ENCODE measurements at places on chromosomes 1 and 21. TPM values are rescaled to one million over a fixed set of nuclear protein-coding genes. Genes with fewer than 3 reads are reported as not detected.

Gene A3GALT2
- not detected for total RNA-seq

Gene RGS1
- not detected for total RNA-seq

Gene OR6N1
- not detected for total RNA-seq

Gene RGS8
- 0.07 TPM for total RNA-seq

Gene CR1L
- 0.37 TPM for total RNA-seq

Gene CBS
- total RNA-seq = 319 TPM

Gene CAMK2N1
- total RNA-seq = 1.2 TPM

DNA sequence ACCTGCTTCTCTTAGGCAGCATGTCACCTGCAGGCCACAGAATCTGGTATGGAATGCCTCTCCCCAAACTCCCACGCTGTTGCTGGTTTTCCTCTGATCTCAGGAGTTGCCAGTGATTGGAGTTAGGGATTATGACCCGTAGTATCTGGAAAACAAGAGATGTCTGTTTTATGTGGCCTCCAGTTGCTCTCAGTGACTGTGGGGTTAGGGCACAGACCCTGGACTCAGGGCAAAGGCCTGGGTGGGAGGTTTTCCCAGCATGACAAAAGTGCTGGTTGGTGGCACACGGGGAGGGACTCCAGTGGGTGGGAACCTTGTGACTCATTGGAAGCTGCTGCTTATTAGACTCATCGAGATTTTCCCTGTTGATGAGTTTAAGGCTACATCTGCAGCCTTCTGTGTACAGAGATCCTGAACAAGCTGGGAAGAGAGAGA is at the start of gene NR1I3:
Gene NR1I3, minus strand, starts transcription at position 165 of the 435 bp plus-strand sequence. CDS start 1,638 bp downstream, outside the sequence.
- H3K27me3 ChIP-seq = peaks cover 4% of the 10 kb centered on the region

DNA sequence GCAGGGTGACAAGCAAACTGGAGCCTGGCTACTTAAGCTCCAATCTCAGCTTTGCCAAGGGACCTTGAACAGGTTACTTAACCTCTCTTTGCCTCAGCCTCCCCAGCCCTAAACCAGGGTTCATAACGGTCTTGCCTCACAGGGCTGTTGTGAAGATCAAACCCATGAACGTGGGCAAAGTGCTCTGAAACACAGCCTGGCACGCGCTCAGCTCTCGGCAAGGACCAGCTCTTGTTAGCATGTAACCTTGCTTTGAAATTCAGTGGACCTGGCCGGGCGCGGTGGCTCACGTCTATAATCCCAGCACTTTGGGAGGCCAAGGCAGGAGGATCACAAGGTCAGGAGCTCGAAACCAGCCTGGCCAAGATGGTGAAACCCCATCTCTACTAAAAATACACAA is 24.8 kb downstream of the RAP1GAP start:
- H3K27me3 ChIP-seq = no peaks in the 10 kb centered on the region
- H3K36me3 ChIP-seq = no peaks in the 10 kb centered on the region
- H3K27ac ChIP-seq = no peak overlapping the region
- no peaks in the 10 kb centered on the region for H3K4me1 ChIP-seq
- H3K4me3 ChIP-seq = no peak overlapping the region

GRCh38 chr21:29508301-29508700 is 209.6 kb downstream of the BACH1 start:
- no peaks in the 10 kb centered on the region for H3K27me3 ChIP-seq
- peaks cover 3% of the 10 kb centered on the region for H3K36me3 ChIP-seq
- H3K27ac ChIP-seq = no peak overlapping the region
- H3K4me1 ChIP-seq = no peaks in the 10 kb centered on the region
- no peak overlapping the region for H3K4me3 ChIP-seq
- DNase-seq = no peak

- H3K27ac ChIP-seq = no peak overlapping the region
- no peak overlapping the region for H3K4me3 ChIP-seq
- peaks cover 16% of the 10 kb centered on the region for H3K36me3 ChIP-seq
- DNase-seq = no peak
These were observed 218.0 kb downstream of the ZP4 start for GRCh38 chr1:237672748-237673147.

DNA sequence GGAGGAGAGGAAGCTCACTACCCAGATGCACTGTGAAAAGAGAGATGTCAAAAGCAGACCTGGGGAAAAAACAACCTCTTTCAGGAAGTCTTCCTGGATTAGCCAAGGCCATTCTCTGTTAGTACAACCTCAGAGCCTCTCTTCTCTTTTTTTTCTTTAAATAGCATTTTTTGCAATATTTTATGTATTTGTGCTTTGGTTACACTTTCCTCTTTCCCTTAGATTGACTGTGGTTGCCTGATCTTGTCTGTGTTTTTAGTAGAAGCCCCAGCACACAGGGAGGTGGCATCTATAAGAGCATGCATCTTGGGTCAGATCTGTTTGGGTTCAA is 18.8 kb downstream of the SLC26A9 start:
- DNase-seq = no peak
- H3K36me3 ChIP-seq = no peaks in the 10 kb centered on the region
- no peak overlapping the region for H3K27ac ChIP-seq
- H3K4me1 ChIP-seq = no peaks in the 10 kb centered on the region
- H3K27me3 ChIP-seq = no peaks in the 10 kb centered on the region

GRCh38 chr1:224495866-224496265 is 61.3 kb upstream of the WDR26 start:
- no peak overlapping the region for H3K27ac ChIP-seq
- H3K27me3 ChIP-seq = no peaks in the 10 kb centered on the region
- H3K4me1 ChIP-seq = peaks cover 11% of the 10 kb centered on the region
- peaks cover 17% of the 10 kb centered on the region for H3K36me3 ChIP-seq
- H3K4me3 ChIP-seq = no peak overlapping the region
- DNase-seq = no peak

DNA sequence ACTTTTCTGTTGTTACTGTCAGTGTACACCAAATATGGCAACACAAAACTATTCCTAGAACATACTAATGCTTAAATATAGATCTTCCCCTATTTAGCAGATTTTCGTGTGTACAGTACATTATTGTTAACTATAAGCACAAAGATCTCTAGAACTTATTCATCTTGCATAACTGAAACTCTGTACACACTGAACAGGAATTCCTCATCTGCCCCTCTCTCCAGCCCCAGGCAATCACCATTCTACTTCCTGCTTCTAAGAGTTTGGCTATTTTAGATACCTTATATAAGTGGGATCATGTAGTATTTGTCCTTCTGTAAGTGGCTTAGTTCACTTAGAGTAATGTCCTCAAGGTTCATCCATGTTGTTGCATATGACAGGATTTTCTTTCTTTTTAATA is 4.5 kb upstream of the RGL1 start:
- no peaks in the 10 kb centered on the region for H3K36me3 ChIP-seq
- H3K27me3 ChIP-seq = no peaks in the 10 kb centered on the region
- H3K4me3 ChIP-seq = no peak overlapping the region
- no peak for DNase-seq
- peaks cover 6% of the 10 kb centered on the region for H3K4me1 ChIP-seq

DNA sequence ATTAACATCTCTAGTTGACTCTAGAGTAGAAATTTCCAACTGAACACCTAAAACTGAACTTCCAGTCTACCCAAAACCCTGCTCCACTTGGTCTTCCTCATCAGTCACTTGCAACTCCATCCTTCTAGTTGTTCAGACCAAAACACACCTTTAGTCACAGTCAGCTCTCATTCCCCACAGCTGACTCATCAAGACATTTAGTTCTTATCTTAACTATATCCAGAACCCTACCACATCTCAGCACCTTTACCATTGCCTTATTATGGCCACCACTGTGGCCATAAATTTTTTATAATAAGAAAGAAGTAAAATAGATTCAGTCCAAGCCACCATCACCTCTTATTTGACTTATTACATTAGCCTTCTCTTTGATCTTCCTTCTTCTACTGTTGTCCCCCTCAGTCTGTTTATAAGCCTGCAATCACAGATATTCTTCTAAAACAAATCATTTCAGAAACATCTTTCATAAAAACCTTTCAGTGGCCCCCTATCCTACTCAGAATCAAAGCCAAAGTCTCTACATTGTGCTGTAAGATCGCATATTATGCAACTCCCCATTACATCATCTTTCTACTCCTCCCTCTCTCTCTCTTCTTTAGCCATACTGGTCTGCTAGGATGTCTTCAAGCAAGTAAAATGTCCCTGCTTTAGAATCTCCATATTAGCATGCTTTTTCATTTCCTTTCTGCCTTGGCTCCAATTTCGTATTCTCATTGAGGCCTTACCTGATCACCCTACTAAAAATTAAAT is 275.9 kb downstream of the LRRC40 start:
- H3K27me3 ChIP-seq = no peaks in the 10 kb centered on the region
- no peak overlapping the region for H3K4me3 ChIP-seq
- H3K36me3 ChIP-seq = peaks cover 12% of the 10 kb centered on the region
- H3K27ac ChIP-seq = no peak overlapping the region

DNA sequence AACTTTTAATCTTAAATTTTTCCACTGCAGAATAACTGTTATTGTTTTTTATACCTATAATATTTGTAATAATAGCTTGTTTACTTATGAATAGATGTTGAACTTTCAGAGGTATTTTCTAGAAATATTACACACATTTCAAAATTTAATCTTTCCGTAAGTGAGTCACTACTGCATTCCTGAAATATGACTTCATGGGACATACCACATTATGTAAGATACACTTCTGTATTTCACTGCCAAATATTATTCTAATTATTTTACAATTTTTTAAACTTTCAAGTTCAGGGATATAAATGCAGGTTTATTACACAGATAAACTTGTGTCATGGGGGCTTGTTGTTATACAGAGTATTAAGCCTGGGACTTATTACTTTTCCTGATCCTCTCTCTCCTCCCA is 2220.5 kb downstream of the NCAM2 start:
- no peak overlapping the region for H3K4me3 ChIP-seq
- no peaks in the 10 kb centered on the region for H3K4me1 ChIP-seq
- H3K36me3 ChIP-seq = peaks cover 4% of the 10 kb centered on the region
- H3K27me3 ChIP-seq = no peaks in the 10 kb centered on the region

- no peaks in the 10 kb centered on the region for H3K36me3 ChIP-seq
- no peaks in the 10 kb centered on the region for H3K27me3 ChIP-seq
- H3K4me1 ChIP-seq = no peaks in the 10 kb centered on the region
- H3K27ac ChIP-seq = no peak within 1 kb of the TSS
- DNase-seq = no peak
These were observed at the start of gene CD48 for GRCh38 chr1:160711602-160712311. Gene CD48, minus strand, starts transcription at chr1:160711822. Its CDS starts 59 bp downstream, at chr1:160711763.
